A549 treated with RU486 at 1 μM for 4 hours (cell line): ENCODE measurements at places on chromosomes 2 and 18. TPM values are rescaled to one million over a fixed set of nuclear protein-coding genes. Genes with fewer than 3 reads are reported as not detected.

ZNF396 gene
- total RNA-seq, result 0.41 to 0.94 TPM (median 0.64 TPM) in 5 replicates

SERPINB12 gene
- total RNA-seq, result not detected in 5 replicates

C1QL2 gene
- 0.07 to 0.15 TPM (median 0.11 TPM) in 4 of 5 replicates, not detected in the other for total RNA-seq

GPR35 gene
- 0.32 to 1.1 TPM (median 0.87 TPM) in 5 replicates for total RNA-seq

VWA3B gene
- 0.51 to 0.77 TPM (median 0.62 TPM) in 3 of 5 replicates, not detected in the others for total RNA-seq

UGT1A5 gene
- total RNA-seq, result not detected in 5 replicates

AKAIN1 gene
- not detected in 5 replicates for total RNA-seq

ATOH8 gene
- 5.2 to 7.1 TPM (median 5.9 TPM) in 5 replicates for total RNA-seq

ALK gene
- not detected in 5 replicates for total RNA-seq

AQP12A gene
- total RNA-seq, result not detected in 5 replicates

ZNF521 gene
- total RNA-seq, result not detected in 5 replicates

IL1RL2 gene
- 0.05 TPM in 1 of 5 replicates, not detected in the others for total RNA-seq
